ENCODE measurements at places on chromosomes 2 and 18.

DNA sequence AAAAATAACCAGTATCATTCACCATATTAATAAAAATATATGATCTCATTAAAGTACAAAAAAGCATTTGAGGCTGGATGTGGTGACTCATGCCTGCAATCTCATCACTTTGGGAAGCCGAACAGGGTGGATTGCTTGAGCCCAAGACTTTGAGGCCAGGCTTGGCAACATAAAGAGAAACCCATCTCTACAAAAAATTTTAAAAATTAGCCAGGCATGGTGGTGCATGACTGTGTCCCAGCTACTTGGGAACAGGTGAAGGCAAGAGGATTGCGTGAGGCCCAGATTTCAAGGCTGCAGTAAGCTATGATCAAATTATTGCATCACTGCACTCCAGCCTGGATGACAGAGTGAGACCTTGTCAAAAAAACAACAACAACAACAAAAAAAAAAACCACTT lies 75.9 kb downstream of the RAD51AP2 start:
- no peak for DNase-seq

- peak; percentile 38 for DNase-seq
These were observed at the start of gene PARD6G for GRCh38 chr18:80247393-80247841. TSS of gene PARD6G (minus strand) at chr18:80247514. CDS start at chr18:80247348, 166 bp downstream.

DNA sequence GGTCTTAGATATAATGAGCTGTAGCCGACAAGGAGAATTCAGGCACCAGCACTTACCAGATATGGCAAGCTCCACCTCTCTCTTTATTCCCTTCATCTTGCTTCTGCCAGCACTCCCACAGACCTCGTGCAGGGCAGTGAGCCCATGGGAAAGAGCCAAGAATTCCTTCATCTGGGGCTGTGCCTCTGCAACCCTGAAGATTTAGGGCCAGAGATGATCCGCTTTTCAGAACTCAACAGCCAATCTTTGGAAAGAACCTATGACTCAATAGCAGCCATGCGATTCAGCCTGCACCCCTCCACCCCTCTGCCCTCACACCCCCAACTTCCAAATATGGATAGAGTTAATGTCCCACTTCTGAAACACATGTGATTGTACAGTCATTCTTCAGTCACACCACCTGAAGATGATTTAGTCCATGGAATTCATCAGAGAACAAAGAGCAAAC lies 533.7 kb upstream of the TNP1 start:
- peak; percentile 34 for DNase-seq

GRCh38 chr2:11749646-11750349 lies 3.4 kb downstream of the LPIN1 start:
- DNase-seq, result no peak

- DNase-seq, result peak; percentile 43
These were observed 115.0 kb upstream of the LGALSL start for GRCh38 chr2:64338910-64339500.

DNA sequence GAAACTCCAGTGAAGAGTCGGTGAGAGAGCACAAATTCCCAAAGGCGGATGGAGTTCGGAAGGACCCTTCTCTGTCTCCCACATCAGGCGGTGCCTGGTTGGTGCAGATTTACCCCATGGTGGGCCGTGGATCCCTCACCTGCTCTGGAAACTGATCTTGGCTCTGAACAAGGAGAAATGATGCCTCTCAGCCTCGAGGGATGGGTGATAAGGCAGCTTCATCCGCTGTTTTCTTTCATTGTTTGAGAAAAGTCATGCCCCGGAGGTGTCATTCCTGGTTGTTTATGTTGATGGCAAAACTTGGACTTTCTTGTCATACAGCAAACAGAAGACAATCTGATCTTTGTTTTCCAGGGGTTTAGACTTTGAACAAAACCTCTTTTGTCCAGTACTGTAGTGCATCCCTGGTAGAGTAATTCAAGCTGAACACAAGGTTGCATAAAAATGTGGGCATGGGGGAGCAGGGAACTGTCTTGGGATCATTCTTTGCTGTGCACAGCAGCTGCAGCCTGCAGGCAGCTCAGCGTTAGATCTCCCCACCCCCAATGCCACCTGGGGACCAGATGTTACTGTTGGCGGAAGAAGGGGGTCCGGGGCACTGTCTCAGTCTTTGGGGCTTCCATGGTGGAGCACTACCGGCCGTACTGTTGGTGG lies 81.3 kb downstream of the NFATC1 start:
- DNase-seq, result no peak

DNA sequence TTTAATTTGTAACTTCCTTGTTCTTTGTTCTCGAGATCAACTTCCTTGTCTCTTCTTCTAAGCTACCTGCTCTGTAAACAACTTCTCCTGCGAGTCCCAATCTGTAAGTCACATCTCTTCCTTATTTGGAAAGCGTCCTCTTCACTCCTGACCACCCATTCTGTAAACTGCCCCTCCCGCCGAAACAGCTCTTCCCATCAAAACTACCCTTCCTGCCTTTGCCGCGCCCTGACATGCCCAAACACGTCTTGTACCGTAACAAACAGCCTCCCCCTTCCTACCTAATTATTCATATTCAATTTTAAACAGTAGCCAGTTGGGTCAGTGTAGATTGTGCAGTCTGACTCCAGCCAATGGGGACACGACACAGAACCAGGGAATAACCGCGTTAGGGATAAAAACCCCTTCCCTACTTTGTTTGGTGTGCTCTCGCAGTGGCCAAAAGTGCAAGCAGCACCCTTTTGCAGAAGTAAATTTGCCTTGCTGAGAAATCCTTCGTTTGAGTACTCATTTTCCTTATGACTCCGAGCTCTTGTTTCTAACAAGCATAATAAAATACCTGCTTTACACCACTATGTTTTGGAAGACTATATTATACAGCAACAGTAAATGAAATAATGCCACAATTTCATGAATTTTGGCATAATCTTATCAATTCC lies 39.8 kb downstream of the PIAS2 start:
- no peak for DNase-seq

- no peak for DNase-seq
These were observed 1273.6 kb upstream of the SLC39A10 start for GRCh38 chr2:194383401-194383800.

DNA sequence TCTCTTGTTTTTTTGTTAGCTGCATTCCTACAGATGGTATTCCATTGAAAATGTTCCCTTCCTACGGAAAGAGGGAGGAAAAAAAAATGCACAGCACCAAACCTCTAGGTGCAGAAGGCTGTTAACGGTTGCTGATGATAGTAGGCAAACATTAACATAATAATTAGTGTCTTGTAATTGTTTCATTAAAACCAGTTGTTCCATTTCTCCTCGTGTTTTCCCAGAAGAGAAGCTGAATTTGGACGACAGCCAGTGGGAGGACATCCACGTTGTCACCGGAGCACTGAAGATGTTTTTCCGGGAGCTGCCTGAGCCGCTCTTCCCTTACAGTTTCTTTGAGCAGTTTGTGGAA lies 494.7 kb downstream of the ARHGAP15 start:
- no peak for DNase-seq
